ENCODE measurements at places on chromosomes 3 and 15.

GRCh38 chr15:82111918-82112317 is 66.1 kb upstream of the MEX3B start:
- DNase-seq: no peak

DNA sequence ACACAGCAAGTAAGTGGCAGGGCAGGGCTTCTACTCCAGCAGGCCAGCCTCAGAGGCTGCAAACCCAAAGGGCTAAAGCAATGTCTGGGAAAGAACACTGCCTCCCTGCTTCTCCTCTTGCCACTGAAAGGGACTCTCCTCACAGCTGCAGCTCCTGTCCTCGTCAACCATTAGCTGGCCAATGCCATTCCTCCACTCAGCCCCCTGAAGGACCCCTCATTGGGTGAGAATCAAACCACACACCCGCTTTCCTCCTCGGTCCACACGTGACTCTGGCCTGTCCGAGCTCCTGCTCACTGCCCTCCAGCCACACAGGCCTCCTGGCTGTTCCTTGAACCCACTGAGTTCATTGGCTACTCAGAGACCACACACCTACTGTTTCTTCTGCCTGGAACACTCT is 253.7 kb upstream of the TLE3 start:
- no peak for DNase-seq

DNA sequence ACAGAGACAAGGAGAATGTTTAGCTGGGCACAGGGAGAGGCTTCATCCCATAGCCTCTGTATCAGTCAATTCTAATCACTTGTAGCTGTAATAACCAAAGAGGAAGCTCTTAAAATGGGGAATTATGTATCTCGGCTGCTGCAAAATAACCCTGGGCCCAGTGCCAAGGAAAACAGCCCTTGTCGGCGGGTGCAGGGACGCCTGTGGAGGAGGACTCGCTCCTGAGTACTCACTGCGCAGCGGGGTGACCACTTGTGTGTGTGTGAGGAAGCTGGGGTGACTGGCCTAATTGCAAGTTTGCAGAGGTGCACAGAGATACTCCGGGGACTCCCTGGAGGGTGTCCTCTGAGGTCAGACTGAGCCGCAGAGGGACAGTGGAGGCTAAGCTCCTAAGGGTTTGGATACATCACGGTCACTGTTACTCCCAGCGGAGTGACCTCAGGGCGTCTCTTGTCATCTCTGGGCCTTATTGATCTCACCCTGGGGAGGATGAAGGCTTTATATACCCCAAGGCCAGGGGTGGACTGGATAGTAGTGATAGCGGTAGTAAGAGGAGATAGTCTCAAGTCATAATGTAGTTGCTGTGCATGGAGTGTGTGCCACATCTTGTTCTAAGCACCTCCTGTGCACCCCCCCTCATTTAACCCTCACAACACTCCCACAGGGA is 37.2 kb downstream of the SLC6A6 start:
- DNase-seq: no peak

DNA sequence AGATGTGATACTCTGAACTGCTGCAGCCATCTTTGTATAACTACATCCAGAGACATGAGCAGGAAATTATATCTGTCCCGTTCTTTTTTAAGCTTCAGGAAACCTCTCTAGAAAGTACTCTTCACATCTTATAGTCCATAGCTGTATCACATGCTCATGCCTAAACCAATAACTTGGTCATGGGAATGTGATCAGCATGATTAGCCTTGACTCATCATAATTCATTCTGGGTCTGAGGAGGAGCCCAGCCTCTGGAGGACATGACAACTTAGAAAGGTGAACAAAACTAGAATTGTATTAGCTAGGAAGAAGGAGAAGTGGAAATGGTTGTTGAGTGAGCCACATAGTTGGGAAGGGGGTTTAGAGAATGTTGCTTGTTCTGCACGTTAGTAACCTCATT is 12.9 kb downstream of the PPM1L start:
- no peak for DNase-seq

DNA sequence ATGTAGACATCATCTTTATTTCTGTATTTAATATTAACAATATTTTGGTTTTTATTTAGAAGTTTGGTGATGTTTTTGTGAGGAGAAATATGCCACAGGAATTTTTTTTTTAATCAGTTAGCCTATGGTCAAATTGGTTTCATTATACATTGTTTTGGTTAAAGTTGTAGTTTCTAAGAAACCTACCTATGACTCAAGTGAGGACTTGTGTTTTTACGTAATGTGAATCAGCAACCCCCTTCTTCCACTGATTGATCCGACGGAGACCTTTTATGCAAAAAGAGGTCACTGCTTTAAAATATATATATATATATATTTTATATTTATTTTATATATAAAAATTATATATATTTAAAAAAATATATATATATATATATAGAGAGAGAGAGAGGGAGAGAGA is 698.1 kb downstream of the FHIT start:
- no peak for DNase-seq

GRCh38 chr15:72866182-72866581 is 82.6 kb upstream of the ADPGK start:
- DNase-seq: no peak

DNA sequence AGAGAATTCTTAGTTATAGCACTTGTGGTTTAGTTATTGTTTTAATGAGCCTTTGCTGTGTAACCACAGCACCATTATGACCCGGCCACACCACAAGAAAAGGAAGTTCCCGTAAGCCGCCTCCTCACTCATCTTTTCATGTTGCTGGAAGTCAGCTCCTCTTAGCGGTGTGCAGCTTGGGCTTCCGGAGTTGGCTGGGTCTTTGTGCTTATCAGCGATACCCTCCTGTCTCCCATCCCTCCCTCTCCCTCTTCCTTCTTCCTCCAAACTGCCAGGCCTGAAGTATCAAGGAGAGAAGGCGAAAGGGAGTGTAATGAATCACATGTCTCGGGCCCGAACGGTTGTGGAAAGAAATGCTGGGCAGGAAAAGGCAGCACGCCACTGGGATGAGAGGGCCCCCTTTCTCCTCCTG is 353.5 kb downstream of the MCTP2 start:
- DNase-seq: peak; percentile 22

DNA sequence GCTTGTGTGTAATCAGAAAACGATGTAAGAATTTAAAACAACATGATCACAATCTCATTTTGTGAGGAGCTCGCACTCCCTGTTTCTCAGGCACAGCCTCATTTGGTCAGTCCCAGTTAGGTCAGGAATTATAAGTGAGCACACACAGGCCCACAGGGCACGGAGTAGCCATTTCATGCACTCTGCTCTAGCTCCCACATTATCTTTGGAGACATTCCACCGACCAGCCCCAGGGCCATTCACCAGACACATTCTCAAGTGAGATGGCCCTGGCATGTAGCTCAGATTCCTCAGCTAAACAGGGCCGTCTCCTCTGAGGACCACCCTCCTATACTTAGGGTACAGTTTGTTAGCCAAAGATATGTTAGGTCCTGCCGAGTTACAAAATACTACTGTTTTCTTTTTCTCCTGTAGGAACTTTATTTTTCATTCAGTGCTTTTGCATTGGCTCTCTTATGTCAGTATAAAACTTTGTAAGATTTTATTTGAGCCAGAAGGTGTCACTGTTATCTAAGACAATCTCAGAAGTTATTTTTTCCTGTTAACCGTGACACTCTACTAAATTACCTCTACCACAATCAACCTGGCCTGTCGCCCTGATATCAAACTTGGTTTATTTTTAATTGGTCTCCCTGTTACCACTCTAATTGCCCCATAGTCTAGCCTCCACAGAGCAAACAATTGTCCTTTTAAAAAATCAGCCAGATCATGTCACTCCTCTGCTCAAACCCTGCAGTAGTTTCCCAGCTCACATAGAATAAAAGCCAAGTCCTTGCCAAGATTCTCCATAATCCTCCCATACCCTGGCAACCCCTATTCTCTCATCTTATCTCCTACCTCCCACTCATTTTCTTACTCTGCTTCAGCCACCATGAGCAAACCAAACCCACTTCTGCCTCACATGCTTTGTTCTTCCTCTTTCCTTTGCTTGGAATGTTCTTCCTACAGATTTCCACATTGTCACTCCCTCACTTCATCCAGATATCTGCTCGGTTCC is 105.7 kb downstream of the PPP2R3A start:
- no peak for DNase-seq

DNA sequence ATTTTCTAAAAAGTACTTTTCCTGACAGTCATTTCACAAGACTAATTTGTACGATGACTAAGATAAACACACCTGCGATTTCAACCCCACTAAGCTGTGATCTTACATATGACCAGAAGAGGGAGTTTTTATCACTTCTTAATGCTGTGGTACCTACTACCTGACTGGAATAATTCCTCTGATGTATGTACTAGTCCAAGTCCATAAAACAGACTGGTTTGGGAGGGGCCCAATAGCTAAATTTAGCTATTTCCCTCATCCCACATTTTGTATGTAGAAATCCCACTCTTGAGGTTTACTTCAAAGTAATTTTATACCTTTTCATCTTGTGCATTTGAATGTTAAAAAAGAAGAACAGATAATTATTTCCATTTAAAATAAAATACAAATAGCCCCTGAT is 49.7 kb upstream of the SCAANT1 start:
- DNase-seq: no peak

GRCh38 chr3:170802164-170803151 is 67.5 kb downstream of the RPL22L1 start:
- DNase-seq: no peak

GRCh38 chr3:30548600-30548999 is 57.8 kb upstream of the TGFBR2 start:
- peak; percentile 8 for DNase-seq

DNA sequence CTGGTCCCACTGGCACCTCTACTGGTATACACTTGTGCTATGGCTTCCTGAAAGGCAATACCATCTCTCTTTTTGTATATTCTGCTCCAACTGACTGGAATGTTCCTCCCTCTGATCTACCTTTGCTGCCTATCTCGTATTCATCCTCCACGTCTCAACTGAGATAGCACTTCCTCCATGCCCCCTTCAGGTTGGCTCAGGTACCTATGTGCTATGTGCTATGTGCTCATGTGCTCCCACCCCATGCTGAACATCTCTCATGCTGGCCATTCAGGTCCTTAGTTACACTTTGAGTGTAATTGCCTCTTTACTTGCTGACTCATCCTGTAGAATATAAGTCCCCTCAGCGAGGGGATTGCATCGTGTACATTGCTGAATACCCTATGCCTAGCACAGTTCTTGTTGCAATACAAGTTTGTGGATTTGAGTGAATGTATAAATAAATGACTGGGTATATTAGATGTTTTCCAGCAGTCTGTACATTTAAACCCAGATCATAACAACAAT is 156.9 kb downstream of the SOX2 start:
- no peak for DNase-seq

GRCh38 chr15:39747326-39747725 is 35.3 kb downstream of the FSIP1 start:
- DNase-seq: no peak

- DNase-seq: no peak
These were observed 205.1 kb downstream of the XXYLT1 start for GRCh38 chr3:195065864-195066185.

GRCh38 chr15:91776104-91776503 is 77.4 kb upstream of the SLCO3A1 start:
- DNase-seq: no peak

GRCh38 chr3:66104535-66104934 is 65.8 kb upstream of the MAGI1 start:
- DNase-seq: no peak

DNA sequence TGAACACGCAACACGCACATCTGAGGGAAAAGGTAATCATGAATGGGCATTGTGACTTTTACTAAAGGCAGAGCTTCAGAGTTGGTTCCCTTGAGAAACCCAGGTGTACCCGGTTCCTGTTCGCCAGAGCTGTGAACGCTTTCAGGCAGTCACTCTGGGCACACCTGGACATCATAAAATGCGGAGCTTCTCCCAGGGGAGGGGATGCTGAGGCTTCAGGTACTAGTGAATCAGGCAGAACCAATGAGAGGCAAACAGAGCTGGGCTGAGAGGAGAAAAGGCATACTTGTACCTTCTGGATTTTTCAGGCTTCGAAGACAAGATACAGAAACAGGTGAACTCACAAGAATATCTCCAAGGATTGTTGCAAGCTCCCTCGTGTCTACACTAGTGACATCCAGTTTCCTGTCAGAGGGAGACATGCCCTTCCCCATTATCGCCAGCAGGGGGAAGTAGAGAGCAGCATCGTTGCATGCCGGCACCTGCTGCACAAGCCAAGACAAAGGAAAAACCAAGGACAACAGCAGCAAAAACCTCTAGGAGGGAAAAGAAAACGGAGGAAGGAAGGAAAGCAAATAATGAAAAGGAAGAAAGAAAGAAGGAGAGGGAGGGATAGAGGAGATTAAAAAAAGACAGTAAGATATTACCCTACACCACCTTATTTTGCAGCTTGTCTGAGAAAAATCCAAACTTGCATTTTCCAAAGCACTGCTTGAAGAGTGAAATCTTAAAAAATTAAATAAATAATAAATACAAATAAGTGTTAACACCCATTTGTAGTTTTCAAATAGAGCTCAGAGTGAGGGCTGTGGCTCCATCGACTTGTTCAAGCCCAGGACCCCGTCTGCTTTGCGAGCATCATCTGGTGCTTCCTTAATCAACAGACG is 2.0 kb downstream of the AHSG start:
- peak; percentile 50 for DNase-seq

- no peak for DNase-seq
These were observed 106.7 kb upstream of the SNRPN start for GRCh38 chr15:24848050-24848449.

DNA sequence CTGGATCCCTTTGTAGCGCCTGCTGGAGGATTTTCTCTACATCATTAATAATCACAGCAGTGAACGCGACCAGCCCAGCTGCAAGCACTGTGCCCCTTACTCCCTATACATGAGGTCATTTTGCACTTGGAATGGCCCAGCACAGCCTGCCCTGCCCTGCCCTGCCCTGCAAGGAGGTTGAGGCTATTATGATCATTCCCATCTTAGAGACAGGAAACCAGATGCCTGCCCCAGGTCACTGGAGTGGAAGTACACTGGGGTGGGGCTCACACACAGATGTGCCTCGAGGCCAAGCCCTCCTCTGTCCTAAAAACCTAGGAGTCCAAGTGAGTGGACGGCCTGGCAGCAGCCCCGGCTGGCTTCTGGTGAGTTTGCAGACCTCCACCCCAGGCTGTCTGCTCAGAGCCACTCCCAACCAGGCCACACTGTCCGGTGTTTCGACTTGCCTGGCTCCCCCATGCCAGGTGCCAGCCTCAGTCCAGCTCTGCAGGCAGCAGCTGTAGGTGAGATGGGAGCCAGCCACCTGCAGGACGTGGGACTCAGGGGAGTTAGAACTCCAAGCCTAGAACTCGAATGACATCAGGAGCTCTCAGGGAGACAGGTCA is 30.4 kb upstream of the SEC61A1 start:
- DNase-seq: no peak

DNA sequence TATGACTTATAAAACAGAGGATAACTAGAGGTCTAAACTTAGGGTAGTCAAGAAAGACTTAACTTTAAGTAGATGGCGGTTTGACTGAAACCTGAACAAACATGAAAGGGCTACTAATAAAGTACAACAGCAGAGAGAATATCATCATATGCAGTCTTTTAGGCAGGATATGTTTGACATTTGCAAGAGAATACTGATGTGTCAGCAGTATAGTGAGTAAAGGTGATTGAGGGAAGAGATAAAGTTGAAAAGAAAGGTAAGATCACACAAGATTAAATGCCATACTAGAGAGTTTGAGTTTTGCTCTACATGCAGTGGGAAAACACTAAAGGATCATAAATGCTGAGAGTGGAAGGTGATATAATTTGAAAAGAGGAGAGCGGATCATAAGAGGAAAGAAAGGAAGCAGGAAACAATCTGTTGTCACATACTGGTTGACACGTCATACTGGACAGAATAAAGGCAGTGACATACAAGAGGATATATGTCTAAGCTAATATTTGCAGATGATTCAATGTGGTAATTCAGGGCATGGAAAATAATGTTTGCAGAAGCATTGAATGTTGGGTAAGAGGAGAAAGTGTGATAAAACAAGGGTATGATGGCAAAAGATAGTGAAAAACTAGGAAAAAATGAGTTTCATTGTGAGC is 223.0 kb downstream of the EPHA6 start:
- DNase-seq: no peak

Data from stimulated activated CD8-positive, alpha-beta memory T cell treated with anti-CD3 and anti-CD28 coated beads, Interleukin-7, amount 100 ng/mL, for 24 hours (primary cell).